Left lobe of liver (tissue), 2 donors: ENCODE measurements at places on chromosomes 16 and 17. TPM values are rescaled to one million over a fixed set of nuclear protein-coding genes. Genes with fewer than 3 reads are reported as not detected.
A peak's percentile ranks its signal among the peaks of the same experiment; 100 is the strongest.

C16orf96 gene
- total RNA-seq, result 0.38 TPM

RND2 gene
- 3.6 TPM for total RNA-seq

TVP23A gene
- total RNA-seq, result not detected

TPSG1 gene
- 0.15 TPM for total RNA-seq

CHP2 gene
- total RNA-seq, result not detected

DNA sequence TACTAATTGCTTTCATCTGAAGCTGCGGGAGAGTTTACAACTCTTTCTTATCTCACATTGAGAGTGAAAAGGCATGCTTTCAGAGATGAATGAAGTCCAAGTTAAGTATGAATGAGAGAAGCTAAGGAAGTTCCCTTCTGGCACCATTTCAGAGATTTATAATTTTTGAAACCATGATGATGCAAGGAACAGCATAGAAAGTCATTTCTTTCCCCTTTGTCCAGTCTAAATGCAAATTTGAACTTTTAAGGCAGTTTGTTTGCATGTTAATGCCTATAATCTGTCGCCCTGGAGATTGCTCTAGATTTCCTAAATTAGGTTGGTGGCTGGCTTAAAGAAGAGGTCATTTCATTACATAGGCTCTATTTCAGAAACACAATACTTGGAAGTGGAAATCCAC is 594.8 kb upstream of the GOT2 start:
- no peak for DNase-seq

CHST4 gene
- 3.9 TPM for total RNA-seq

DNA sequence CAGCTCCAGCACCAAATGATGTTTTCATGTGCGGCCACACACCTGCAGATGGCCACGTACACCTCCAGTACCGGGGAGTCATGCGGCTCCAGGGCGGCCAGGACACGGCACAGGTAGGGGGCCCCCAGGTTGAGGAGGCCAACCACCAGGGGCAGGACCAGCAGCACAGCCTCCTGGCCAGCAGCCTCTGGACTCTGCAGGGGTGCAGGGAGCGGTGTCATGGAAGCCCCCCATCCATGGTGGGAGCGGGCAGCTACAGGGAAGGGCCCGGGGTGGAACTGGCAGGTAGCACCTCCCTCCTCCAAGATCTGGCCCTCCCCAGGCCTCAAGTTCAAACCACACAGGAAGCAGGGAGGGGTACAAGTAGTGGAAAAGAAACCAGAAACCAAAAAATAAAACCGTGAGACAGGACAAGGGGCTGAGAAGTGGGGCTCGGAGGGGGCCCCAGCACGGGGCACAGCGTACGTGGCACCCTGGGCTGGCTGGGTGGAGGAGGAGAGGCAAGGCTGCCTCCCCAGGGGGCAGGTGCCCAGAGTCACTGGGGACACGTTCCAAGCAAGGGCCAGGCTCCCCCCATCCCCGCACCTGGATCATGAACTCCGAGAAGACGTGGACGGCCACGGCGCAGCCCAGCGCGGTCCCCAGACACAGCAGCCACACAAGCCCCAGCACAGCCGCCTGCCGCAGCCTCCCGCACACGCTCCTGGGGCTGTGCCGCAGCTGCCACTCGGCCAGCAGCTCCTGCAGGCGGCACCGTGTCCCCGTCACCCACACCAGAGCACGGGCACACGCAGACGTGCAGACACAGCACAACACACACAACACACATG is 7.4 kb downstream of the TMC6 start:
- no peak for DNase-seq

- no peak for DNase-seq
These were observed 3.5 kb upstream of the ADGRG3 start for GRCh38 chr16:57664662-57665025.

DNA sequence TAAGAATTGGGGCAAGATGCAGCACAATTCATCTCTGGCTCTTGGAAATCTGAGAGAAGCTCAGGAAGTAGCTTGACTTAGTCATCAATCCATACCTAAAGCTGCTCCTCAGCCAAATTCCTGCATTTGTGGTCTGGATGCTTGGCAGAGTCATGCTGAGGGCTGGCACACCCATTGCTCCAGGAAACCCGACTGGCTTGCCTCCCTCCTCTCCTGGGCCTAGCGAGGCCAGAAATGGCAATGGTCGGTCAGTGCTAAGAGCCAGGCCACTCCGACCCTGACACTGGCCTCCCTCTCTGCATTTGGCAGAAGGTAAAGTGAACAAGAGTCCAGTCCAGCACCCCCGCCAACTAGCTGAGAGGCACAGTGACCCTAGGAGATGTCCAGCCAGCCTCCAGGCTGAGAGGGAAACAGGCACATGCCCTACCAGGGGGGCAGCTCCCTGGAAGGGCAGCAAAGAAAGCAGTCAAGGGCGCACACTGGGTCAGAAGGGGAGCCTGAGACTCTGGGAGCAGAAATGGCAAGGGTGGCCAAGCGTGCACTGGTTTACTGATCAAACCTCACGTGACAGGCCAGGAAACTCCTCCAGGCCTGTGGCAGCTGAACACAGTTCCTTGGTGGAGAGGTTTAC is 10.0 kb downstream of the POLDIP2 start:
- DNase-seq, result peak; percentile 87

DNA sequence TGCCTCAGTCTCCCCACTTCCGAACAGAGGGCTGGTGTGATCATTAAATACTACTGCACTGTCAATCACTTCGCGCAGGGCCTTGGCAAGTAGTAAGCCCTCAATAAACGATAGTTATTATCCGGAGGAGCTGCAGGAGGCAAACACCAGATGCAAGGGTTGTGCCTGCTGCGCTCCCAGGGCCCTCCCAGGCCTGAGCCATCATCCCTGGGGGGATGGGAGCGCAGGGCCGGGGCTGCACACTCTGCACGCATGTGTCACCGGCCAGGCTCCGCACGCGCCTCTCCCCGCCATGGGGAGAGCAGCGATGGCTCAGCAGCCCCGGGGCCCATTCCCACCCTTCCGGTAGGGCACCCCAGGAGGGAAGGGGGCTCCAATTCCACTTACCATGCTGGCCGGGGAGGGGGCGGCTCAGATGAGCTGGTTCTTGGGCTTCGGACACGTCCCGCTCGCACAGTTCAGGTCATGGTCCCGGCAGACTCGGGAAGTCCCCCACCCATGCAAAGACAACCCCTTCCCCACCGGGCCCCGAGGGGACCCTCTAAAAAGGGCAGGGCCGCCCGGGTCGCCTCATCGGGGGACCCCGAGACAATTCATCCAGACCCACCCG is 681 bp downstream of the XPO6 start:
- DNase-seq, result peak; percentile 74

GRCh38 chr16:80718480-80719220 is 85.7 kb downstream of the CDYL2 start:
- DNase-seq, result no peak

CHD9NB gene
- 1.1 TPM for total RNA-seq

CLEC18C gene
- total RNA-seq, result 0.40 TPM

GRCh38 chr16:54985156-54985555 is 54.5 kb downstream of the IRX5 start:
- DNase-seq, result no peak

DNA sequence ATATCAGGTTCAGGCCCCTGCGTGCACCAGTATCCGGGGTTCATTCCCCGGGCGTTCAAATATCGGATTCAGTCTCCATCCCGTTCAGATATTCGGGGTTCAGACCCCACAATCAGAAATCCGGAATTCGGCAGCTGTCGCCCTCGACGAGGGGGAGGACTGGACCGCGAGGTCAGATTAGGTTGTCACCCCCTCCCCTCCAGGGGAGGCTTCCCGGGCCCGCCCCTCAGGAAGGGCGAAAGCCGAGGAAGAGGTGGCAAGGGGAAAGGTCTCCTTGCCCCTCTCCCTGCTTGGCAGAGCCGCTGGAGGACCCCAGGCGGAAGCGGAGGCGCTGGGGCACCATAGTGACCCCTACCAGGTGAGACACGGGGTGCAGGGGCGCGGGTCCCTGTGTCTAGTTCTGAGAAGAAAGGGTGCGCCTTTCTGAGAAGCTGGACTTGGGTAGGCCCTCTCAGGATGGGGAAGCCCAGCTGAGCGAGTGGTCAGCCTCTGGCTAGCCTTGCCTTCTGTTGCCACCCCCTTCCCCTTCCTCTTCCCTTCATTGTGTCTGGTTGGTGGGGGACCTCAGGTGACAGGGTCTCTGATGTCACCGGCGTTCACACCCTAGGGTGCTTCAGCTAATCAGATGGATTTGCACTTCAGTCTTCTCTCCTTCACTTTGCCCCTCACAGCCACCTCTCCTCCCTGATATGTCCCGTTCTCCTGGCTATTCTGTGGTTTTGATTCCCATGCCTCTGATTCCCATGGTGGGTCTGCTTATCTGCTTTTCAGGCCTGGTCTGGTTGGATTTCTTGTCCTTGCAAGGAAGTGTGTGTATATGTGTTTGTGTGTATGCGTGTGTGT is 844 bp downstream of the TAOK2 start:
- DNase-seq, result no peak

GRCh38 chr16:59249011-59249410 is 514.9 kb upstream of the GOT2 start:
- DNase-seq, result peak; percentile 46

SPATA32 gene
- not detected for total RNA-seq

GRCh38 chr17:73359352-73359751 is 47.6 kb upstream of the CDC42EP4 start:
- DNase-seq, result no peak

MT1M gene
- 546 TPM for total RNA-seq

MFSD11 gene
- total RNA-seq, result 13.4 TPM

PTGES3L gene
- 0.25 TPM for total RNA-seq
